Glutamatergic neuron (in vitro differentiated cells): ENCODE measurements at places on chromosomes 1 and 21.

GRCh38 chr1:248849637-248850036 lies 9.2 kb downstream of the ZNF692 start:
- no peak for DNase-seq

DNA sequence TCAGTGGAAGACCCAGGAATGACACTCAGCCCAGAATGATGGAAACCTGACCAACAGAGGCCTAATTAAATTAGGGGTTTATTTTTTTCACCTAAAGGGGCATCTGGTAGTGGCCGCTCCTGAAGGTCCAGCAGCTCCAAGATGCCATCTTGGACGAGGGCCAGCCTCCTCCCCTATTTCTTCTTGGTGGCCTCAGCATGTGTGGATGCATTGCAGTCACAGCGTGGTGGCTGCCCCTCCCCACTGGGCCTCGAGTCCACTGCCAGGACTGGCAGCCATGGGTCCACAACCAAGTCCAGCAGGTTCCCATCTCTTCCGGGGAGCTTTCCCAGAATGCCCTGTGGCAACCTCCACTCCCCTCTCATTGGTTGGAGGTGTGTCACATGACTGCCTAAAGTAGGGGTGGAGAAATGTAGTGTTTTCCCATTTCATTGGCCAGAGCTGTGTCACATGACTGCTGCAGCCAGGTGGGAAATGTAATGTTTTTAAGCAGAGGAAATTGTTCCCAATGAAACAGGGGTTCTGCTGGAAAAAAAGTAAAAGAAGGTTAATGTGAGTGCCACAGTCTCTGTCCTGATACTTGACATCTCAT lies 628.2 kb downstream of the PTPRU start:
- DNase-seq: no peak

DNA sequence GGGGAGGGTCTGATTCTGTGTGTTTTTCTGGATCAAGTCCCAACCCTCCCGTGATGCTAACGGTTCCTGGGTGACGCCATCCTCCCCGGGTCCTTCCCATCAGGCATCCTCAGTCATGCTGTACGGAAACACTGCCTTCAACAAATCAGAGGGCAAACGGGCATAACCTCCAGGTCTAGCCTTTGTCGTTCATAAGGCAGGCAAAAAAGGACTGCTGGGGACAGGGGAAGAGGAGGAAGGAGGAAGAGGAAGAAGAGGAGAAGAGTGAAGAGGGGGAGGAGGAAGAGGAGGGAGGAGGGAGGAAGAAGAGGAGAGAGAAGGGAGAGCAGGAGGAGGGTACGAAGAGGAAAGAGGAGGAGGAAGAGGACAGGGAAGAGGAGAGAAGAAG lies 84.4 kb downstream of the ITPKB start:
- DNase-seq: peak; percentile 15

DNA sequence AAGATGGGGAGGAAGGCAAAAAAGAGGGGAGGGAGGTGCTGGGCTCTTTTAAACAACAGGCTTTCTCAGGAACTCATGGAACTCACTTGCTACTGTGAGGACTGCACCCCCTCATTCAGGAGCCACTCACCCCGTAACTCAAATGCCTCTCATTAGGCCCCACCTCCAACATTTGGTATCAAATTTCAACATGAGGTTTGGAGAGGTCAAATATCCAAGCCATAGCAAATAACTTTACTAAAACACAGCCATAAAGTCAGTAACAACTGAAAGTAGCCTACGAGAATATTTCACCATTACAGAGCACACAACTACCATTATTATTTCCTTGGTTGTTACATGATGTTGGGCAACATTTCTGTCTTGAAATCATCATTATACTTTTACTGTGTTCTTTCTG lies 13.1 kb upstream of the DMRTB1 start:
- no peak for DNase-seq

DNA sequence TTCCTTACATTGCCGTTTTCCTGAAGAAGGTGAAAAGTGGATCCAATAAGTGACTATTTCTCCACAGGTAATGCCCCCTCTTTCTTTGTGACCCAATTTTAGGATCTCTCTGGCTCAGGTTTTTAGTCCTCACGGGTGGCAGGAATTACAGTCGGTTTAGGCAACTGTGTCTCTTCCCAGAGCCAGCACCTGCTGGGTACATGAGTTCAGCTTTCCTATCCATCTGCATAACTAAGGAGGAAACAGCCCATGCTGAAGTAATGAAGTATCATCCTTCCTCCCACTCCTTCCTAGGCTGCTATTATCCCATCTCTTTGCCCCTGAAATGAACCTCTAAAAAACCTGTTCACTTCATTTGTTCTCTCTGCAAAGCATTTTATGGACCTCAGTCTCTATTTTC lies 544.6 kb downstream of the NEGR1 start:
- DNase-seq: no peak

DNA sequence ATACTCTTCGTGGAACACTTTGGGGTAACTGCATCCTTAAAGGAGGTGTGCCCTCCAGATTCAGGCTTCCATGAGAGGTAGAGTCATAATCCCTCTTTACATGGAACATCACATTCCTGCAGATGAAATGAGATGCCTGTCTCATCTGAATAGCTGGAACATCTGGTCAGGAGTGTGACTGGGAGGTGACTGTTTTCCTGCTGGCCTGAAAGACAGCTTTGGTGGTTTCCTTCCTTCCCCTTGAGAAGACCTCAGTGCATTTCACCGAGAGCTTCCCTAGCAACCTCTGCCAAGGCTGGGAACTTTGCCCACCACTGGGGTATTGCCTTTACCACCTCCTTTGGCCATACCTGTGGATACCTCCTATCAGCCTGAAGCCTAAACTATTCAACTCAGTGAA lies 46.7 kb upstream of the GUCA2A start:
- DNase-seq: no peak

GRCh38 chr1:246178717-246179311 lies 328.3 kb downstream of the SMYD3 start:
- peak; percentile 30 for DNase-seq
